ENCODE measurements at places on chromosomes 3 and 15.

DNA sequence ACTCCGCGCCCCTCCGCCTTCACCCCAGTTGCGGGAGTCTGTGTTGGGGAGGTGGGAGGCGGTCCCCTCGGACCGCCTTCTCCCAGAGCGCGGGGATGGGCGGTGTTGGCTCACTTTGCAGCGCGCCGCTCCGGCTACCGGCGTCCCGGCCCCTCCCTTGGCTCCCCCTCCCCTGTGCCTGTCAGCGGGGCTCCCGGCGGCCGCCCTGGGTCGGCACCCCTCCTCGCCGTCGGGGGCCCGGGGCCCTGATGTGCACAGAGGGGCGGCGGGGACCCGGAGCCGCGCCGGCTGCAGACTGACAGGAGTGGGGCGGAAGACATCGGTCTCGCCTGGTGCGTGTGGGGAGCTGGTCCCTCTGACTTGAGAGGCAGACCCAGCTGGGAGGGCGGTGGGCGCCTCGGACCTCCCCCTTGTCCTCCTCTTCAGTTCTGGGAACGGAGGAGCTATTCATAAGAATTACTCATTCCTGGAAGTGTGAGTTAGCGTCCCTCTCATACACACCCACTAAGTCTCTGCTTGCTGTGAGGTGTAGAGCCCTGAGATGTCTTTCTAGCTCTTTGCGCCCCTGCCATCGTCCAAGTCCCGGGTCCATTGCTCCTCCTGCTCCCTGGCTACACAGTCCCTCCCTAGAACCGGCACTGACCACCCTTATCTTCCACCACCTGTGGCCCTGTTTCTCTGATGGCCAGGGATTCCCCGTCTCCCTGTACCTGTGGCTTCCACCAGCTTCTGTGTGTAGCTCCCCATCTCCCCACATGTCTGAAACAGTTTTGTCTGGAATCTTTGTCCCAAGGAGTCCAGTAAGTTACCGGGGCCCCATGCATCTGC, 42.3 kb upstream of the ROPN1 start:
- no peak for DNase-seq

DNA sequence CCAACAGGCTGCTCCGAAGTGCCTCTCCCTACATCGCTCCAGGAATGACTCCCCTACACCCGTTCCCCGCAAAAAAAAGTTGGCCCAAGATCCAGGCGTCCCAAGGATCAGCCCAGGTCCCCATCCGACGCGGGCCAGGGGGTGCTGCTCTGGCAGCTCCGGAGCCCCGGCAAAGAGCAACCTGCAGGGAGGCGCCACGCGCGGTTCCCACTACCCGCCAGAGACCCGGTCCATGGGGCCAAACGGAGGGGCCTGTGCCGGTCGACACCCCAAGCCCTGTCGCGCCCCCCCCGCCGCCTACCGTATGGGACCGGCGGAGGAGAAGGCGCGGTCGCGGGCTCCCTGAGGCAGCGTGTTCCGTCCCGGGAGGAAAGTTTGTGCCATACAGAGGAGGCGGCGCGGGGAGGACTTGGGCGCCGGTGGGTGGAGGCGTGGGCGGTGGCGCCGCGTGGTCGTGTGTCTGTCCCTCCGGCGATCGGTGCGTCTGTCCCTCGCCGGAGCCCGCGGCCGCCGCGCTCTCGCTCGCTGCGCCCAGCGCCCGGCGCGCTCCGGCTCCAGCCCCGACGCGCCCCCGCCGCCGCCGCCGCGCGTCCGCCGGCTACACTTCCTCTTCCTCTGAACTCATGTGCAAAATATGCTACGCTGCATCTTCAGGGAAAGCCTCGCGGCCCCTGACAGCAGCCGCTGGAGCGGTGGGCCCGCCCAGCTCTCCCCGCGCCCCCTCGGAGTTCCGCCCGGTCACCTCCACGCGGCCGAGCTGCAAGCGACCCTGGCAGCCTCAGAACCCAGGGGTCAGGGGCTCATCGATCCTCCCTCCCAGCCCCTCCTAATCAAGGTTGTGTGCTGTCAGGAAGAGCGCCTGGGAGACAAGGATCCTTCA, at the start of gene RFTN1:
Gene RFTN1, minus strand, starts transcription at position 559 of the 880 bp plus-strand sequence. CDS start 19,830 bp downstream, outside the sequence.
- peak; percentile 31 for DNase-seq

GRCh38 chr3:141278196-141279076, 46.8 kb downstream of the PXYLP1 start:
- no peak for DNase-seq

GRCh38 chr3:109985943-109986555, 648.7 kb upstream of the DPPA4 start:
- DNase-seq = no peak

GRCh38 chr3:4984511-4984864, 5.3 kb downstream of the BHLHE40 start:
- no peak for DNase-seq

- DNase-seq = no peak
Measured at GRCh38 chr3:50341537-50341936, 901 bp upstream of the RASSF1 start.

- DNase-seq = no peak
Measured at GRCh38 chr3:114508976-114509375, 215.1 kb downstream of the TIGIT start.

- no peak for DNase-seq
Measured at GRCh38 chr3:194874206-194874605, 188.5 kb downstream of the FAM43A start.

DNA sequence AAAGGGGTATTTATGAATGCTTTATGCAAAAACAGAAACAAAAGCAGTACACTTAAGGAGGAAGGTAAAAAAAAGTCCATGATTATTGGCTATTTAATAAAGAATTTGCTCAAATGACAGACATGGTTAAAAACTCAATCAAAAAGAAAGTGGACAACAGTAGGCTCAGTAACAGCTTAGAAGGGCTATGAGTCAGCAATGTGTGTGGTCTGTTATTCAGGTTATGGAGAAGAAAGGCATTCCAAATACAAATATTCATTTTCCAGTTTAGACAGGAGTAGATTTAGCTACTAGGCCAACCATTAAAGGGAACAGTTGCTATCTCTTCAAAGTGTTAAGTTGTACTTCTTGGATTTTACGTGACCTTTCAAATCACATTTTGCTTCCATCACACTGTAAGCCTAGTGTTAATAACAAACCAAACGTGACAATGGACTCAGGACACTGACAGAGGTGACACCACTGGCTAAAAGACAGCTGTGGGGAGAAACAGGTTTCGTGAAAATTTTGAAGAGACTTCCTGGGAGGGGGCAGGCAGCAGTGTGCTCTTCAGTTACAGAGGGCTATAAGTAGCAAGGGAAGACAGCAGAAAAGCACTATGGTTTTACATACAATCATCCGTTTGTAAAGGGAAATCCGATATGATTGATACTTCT, 41.7 kb upstream of the MYO5C start:
- DNase-seq = no peak

- no peak for DNase-seq
Measured at GRCh38 chr3:11393401-11393800, 121.2 kb downstream of the ATG7 start.

DNA sequence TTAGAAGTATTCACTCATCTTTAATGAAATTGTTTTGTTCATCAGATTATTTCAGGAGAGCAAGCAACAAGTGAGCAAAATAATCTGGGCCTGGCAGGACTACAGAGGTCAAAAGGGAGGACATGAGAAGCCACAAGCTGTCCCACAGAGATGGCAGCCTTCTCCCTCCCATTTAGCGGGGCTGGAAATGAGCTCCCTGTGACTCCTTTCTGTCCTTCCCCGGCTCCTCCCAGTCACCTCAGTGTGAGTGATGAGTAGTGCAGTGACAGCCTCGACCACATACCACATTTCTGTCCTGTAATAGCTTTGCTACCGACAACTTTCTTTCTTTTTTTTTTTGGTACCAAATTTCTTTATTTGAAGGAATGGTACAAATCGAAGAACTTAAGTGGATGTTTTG, 38.0 kb downstream of the RAB7A start:
- DNase-seq = peak; percentile 28

DNA sequence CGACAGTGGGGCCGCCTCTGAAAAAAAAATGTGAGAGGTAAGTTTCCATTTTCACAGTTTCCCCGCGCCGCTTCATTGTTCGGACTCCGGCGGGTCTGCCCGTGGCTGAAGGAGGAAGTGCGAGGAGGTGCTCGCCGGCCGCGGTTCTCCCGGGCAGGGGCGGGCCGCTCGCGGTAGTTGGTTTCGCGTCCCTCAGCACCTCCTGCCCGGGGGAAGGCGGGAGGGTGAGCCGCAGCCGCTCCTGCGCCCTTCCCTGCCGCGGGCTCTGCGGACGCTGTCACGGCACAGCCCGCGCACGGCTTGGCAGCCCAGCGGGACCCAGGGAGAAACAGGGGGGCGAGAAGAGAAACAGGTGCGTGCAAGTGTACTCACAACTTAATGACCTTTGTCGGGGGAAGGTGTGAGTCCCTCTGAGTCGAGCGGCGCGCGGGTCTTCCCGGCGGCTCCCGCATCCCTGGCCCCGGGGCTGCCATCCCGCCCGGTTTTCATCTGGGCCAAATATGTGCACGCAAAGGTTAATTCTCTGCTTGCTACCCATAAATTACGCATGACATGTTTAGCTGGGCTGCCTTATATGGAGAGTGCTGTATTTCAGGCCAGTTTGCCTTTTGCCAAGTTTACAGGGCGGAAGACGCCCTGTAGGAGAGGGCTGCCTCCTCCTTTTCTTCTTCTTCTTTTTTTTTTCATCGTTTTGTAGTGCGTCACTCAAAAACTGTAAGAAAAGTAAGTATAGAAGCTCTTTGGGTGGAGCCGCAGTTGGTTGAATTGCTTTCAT, 514 bp downstream of the MBNL1 start:
- DNase-seq = no peak

DNA sequence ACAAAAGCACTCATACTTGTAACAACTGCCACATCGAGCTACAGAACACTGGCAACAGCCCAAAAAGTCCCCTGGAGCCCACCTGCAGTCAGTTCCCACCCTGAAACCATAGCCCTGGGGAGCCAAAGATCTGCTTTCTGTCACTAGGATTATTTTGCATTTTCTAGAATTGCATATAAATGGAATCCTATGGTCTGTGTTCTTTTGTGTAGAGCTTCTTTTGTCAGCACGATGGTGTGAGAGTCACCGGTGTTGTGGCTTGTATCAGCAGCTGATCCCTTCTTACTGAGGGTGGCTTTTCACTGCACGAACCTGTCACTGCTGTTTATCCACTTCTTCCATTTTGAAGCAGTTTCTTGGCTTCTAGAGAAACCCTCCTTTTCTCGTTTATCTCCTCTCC, 60.1 kb upstream of the PRR23E start:
- no peak for DNase-seq

GRCh38 chr3:81040107-81040506, 721.3 kb downstream of the GBE1 start:
- DNase-seq = no peak

GRCh38 chr3:117625174-117625573, 915.6 kb downstream of the TUSC7 start:
- DNase-seq = no peak

DNA sequence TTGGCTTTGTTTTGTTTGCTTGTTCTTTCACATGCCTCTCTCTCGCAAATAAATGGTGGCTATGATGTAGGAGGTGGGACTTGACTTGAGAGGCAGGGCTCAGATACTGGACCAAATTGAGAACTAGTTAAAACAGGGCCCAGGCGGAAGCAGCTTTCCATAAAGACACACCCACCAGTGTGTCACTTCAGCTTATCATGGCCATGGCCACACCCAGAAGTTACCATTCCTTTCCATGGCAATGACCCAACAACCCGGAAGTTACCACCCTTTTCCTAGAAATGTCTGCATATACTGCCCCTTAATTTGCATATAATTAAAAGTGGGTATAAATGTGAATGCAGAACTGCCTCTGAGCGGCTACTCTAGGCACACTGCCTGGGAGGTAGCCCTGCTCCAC, 62.6 kb upstream of the CNTN4 start:
- DNase-seq = no peak

DNA sequence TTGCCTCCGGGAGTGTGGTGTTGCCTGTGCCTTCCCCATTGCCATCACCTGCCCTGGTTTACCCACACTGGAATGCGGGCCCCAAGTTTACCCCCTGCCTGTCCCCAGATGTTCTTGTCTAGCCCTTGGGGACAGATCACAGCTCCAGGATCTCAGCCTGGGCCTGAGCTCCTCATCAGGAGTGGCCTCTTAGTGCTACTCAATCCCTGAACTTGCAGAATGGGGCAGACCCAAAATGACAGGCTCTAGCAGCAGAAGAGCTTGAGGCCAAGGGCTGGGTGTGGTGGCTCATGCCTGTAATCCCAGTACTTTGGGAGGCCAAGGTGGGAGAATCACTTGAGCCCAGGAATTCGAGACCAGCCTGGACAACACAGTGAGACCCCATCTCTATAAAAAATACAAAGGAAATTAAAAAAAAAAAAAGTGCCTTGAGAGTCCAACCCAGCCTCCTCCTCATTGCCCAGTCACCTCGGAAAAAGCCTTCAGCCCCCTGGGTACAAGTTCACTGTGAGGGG, 3.8 kb downstream of the CHAC1 start:
- DNase-seq = no peak

- peak; percentile 28 for DNase-seq
Measured at GRCh38 chr3:18740631-18741583, 315.8 kb upstream of the SATB1 start.

GRCh38 chr3:124878561-124879336, 8.4 kb downstream of the ITGB5 start:
- DNase-seq = no peak

DNA sequence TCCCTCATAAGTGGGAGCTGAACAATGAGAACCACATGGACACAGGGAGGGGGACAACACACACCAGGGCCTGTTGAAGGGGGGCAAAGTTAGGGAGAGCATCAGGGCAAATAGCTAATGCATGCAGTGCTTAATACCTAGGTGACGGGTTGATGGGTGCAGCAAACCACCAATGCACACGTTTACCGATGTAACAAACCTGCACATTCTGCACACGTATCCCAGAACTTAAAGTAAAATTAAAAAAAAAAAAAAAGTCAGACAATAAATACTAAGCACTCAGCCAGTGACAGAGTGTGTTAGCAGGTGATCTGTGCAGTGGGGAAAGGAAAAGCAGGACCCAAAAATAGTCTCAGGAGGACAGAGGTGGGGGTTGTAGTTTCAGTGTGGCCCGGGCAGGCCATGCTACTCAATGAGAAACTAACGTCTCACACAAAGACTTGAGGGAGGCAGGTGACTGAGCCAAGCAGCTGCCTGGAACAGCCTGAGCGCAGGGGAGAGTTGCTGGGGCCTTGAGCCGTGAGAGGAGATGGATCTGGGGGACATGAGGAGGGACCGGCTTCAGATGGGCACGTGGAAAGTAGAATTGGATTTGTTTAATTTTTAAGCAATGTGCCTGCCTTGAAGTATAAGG, 18.4 kb downstream of the ANKDD1A start:
- DNase-seq = no peak

GRCh38 chr3:143502081-143502480, 346.2 kb downstream of the SLC9A9 start:
- DNase-seq = no peak

GRCh38 chr3:38500688-38501417, 4.7 kb downstream of the EXOG start:
- DNase-seq = no peak

Measured in stimulated activated CD8-positive, alpha-beta memory T cell treated with anti-CD3 and anti-CD28 coated beads, Interleukin-4, amount 100 ng/mL, for 24 hours (primary cell).